ENCODE measurements at places on chromosomes 12 and 14. TPM values are rescaled to one million over a fixed set of nuclear protein-coding genes. Genes with fewer than 3 reads are reported as not detected.

GRCh38 chr12:32896432-32897280 is at the start of gene PKP2:
PKP2 (minus strand) TSS chr12:32896777; CDS start chr12:32896731, 46 bp downstream.
- DNase-seq, result peak; percentile 52

Gene DHH
- 0.97 TPM for total RNA-seq

Gene SERPINA6
- not detected for total RNA-seq

- DNase-seq, result no peak
Observed at GRCh38 chr14:77119851-77120250, 21.7 kb downstream of the ZDHHC22 start.

Gene TDRD9
- total RNA-seq, result 12.1 TPM
